Esophagus squamous epithelium (tissue), 5 donors: ENCODE measurements at places on chromosomes 4 and X.

DNA sequence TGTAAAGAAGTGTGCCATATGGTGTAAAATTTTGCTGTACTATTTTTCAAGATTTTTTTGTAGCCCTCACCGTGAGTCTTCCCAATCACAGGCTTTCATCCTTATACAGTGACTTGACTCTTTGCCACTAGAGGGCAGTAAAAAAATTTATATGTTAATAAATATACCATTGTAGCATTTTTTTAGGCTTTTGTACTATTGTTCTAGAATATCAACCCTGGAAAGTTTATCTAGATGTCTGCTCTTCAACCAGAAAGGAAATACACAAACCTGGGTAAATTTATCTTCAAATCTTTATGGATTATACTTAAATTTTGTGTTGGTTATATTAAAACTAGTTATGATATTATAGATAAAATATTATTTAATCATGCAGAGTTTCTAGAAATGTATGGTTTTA lies 235.3 kb downstream of the TENM3 start:
- DNase-seq = no peak

DNA sequence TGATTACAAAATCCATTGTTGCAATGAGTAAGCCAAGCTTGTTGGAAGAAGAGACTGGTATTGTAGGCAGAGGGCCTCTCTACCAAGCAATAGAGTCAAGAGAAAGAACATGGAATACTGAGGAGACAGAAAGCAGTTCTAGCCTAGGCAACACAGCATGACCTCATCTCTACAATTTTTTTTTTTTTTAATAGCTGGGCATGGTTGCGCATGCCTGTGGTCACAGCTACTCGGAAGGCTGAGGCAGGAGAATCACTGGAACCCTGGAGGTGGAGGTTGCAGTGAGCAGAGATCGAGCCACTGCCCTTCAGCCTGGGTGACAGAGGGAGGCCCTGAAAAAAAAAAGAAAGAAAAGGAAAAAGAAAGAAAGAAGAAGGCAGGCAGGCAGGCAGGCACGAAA lies 11.7 kb upstream of the ZBTB33 start:
- DNase-seq = no peak

- no peak for DNase-seq
These were observed 10.2 kb downstream of the SOD3 start for GRCh38 chr4:24805566-24805965.

GRCh38 chrX:77017093-77017492 lies 430.1 kb upstream of the FGF16 start:
- no peak for DNase-seq

DNA sequence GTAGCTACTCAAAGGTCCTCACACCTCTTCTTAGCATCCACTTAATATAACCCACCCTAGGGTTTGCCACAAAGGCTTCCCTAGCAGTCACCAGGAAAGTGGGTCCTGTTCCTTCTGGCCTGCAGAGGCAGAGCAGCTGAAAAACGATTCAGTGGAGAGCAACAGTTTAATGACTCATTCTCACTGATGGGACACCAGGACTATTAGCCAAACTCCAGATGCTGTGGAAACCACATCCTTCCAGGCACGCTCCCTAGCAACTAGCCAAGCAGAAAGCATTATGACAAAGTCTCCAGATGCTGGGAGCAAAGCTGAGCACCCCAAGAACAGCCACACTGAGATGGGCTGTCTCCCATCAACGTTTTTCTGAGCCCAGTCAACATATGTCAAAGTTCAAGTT lies 30.3 kb upstream of the UTP14A start:
- no peak for DNase-seq

GRCh38 chr4:2765832-2766526 lies 9.8 kb upstream of the TNIP2 start:
- DNase-seq = no peak

GRCh38 chrX:1294301-1295067 lies 25.9 kb downstream of the CSF2RA start:
- no peak for DNase-seq

DNA sequence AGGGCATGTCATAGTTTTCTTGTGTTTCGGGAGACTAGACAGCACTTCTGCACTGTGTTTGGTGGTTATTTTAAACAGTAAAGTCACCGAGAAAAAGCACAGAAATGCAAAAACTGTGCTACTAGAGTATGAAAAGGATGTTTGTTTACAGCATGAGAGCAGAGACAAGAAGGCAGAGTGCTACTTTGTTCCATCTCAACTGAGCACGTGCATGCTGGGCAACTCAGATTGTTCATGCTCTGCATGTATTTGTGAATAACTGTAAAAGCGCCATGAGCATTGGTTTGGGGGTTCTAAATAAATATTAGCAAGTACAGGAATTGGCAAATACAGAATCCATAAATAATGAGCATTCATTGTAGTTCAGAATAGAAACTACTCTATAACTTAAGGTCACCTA lies 7.4 kb downstream of the EVC start:
- DNase-seq = no peak

DNA sequence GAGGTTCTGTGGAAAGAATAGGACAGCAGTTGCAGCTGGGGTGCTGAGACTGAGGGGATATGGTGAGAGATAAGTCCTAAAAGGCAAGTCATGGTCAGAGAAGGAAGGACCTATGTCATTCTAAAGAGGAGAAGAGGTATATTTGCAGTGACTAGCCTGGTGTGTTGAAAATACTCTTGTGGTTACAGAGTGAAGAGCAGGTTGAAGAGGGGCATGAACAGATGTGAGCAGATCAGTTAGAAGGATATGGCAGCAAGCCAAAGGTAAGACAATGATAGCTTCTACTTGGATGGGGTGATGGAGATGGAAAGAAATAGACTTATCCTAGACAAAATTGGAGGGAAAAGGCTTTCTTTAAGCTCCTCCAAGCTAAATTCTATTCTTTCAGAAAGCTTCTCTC lies 469.8 kb upstream of the CPEB2 start:
- no peak for DNase-seq

DNA sequence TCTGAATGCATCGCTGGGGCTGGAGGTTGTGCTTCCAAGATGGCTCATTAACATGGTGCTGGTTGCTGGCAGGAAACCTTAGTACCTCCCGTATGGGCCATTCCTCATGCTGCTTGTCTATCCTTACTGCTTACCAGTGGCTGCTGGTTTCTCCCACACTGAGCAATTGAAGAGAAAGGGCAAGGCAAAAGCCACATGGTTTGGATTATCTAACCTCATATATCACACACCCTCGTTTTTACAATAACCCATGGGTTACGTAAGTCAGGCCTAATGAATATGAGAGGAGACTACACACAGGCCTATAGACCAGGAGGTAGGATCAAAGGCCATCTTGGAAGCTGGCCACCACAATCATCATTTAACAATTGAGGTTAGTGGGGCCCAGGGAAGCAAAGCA lies 141.8 kb upstream of the EDNRA start:
- DNase-seq = no peak

GRCh38 chr4:189613207-189613606 lies 327.5 kb upstream of the FRG1 start:
- no peak for DNase-seq

GRCh38 chr4:57102050-57102624 lies 8.0 kb downstream of the IGFBP7 start:
- no peak for DNase-seq

DNA sequence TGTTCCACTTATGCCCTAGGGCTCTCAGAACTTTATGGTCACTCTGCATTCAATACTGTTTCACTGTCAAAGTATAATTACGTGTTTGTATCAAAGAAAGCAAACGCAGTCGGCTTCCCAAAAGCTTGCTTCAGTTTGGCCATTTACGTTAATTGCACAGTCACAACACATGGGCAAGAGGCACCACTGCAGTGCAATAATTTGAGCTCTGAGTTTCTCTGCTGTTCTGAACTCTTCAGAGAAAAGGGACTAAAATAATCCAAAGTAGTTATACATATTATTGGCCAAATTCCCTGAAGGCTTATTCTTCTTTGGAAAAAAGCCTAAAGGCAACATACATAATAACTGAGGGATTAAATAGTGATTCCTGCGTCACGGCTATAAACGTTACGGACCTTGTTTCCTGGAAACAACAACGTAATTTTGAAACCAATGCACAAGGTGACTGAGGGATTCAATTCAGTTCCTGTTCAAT lies 51.3 kb downstream of the RNF150 start:
- DNase-seq = no peak

GRCh38 chrX:56813318-56813837 lies 84.3 kb downstream of the NBDY start:
- DNase-seq = no peak

GRCh38 chrX:141405853-141406492 lies 163.7 kb upstream of the SPANXC start:
- DNase-seq = no peak

GRCh38 chr4:137749466-137749865 lies 217.2 kb upstream of the PCDH18 start:
- DNase-seq = no peak

- no peak for DNase-seq
These were observed 88.2 kb downstream of the CRMP1 start for GRCh38 chr4:5804656-5805055.

- DNase-seq = peak; percentile 0
These were observed at the start of gene UGT8 for GRCh38 chr4:114598191-114599121. TSS of gene UGT8 (plus strand) at chr4:114598807. CDS start at chr4:114622881, 24,074 bp downstream.
